ENCODE measurements at places on chromosomes 11 and 22.

- DNase-seq = no peak
Measured at GRCh38 chr11:66722745-66723651, 6.0 kb downstream of the SPTBN2 start.

- DNase-seq = no peak
Measured at GRCh38 chr11:44817207-44817949, 90.6 kb downstream of the TSPAN18 start.

GRCh38 chr22:37454857-37455686 is 27.8 kb upstream of the ELFN2 start:
- DNase-seq = no peak

- no peak for DNase-seq
Measured at GRCh38 chr11:116431842-116432241, 340.9 kb downstream of the BUD13 start.

DNA sequence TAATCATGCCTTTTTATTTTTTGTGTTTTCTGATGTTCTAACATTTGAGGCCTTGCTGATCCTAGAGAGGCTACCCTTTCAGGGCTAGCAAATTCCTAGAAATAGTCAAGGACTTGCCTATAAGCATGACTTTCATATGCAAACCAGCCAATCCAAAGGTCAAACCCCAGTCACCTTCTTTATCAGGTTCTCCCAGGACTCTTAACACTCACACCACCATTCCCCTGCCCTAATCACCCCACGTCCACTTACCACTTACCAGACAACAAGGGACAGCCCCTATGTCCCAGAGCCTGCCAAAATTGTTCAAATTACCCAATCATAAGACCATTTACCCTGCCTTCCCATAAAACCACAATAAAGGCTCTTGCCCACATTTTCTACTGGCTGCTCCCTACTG is 1339.8 kb downstream of the LRRC4C start:
- DNase-seq = no peak

- no peak for DNase-seq
Measured at GRCh38 chr11:132072044-132072857, 701.8 kb downstream of the NTM start.

- no peak for DNase-seq
Measured at GRCh38 chr11:17550450-17551346, 3.6 kb downstream of the OTOG start.

DNA sequence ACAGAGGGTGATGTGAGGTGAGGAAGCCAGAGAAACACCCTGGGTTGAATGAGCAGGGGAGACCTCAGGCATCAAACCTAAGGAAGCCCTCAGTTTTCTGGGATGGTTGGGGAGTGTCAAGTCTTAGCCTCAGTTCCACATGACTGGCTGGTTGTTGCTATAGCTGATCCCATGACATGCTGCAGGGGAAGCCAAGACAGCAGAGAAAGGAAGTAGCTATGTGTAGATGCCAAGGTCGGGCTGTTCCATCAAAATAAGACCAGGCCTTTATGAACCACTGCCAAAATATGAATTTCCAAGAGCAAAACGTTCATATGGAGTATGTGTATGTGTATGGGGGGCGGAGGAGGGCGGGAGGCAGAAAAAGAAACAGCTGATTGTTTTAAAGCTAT is 11.6 kb downstream of the CD59 start:
- no peak for DNase-seq

DNA sequence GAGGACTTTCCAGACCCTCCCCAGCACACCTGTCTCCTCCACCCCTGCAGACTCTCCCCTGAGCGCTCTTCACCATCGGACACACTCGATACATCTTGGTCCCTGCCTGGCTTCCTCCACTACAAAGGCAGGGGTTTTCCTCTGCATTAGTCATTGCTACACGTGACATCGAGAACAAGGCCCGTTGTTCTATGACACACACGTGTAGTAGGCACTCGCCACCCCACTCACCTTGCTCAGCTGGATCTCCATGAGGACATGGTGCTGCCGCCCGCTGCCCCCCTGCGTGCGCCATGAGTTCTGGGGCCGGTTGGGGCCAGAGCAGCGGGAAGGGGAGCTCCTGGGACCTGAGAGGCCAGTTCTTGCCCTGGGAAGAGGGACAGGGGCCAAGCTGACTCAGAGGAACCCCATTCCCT is 16.7 kb downstream of the ATG2A start:
- no peak for DNase-seq

DNA sequence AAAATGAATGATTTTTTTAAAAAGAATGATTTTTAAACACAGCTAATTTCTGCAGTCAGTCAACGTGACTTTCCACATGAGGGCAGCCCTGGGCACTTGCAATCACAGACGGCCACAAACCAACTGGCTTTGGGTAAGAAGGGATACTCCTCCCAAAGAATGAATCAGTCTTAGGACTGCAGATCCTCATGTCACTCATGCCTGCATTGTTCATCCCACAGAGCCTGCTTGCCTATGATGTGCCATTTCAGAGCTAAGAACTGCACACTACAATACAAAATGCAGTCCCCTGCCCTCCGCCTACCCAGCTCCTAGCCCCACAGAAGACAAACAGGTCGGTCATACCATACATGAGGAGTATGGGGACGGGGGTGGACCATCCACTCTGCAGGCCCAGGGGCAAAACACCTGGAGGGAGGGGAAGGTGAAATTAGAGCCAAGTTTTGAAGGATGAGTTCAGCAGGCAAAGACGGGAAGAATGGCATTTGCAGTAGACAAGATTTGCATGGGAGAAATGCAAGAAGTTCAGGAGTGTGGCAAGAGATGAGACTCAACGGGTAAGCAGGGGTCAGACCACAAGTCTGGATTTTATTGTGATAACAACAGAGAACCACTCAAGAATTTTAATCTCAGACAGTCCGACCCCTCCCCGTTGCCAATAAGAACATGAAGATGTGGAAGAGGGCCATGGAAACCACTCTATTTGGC is 24.7 kb downstream of the PACSIN2 start:
- DNase-seq = no peak

DNA sequence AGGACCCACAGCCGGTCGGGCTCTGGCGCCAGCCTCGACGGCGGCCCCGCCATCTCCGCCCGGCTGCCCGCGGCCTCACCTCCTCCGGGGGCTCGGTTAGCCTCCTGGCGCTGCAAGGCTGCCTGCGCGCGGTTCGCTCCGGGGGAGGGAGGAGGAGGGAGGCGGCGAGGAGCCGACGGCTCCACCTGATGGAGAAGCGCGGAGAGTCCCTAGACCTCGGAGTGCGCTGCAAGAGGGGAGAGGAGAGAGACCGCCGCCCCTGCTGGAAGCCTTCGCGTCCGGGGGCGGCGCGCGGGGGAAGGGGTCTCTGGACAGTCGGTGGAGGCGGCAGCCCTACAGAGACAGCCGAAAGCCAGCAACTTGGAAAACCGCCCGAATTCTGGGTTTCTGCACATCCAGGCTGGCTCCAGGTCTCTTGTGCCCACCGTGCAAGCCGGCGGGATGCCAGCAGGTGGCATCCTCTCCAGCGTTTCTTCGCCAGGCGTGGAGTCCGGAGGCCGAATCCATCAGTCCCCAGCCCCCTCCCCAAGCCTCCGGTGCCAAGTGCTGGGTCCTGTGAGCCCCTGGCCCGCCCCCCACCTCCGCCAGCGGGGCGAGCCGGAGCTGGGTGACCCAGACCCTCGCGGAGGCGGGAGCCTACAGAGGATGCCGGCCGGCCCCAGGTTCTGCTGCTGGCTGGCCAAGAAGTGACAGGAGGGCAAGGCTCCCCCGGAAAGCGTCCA is 2.9 kb upstream of the KIRREL3 start:
- no peak for DNase-seq

DNA sequence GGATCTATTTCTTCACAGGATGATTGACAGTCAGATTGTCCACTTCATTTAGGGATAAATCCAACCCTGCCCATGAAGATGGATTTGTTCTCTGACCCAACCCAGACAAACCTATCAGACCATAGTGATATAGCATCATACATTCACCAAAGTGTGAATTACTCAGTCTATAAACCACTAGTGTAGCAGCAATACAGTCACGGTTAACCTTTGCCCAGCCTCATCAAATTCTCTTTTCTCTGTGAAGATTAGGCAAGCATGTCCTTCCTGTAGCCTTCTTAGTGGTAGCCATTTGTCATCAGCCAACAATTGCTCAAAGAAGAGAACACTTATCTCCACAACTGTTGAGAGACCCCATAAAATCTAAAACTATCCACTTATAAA is 14.4 kb upstream of the BIRC2 start:
- DNase-seq = no peak

DNA sequence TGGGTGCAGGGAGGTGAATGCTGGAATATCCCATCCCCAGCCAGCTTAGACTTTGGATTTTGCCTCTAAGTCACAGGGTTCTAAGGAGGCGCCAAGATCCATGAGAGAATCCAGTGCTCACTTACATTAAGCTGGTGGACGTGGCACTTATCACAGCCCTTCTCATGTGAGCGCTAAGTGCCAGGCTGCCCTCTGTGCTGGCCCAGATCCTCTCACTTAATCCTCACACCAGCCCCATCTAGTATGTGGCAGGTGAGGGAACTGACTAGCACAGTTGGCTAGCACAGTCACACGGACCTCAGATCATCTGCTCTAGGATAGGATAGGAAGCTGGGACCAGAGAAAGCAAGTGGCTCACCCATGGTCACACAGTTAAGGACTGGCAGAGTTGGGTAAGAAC is 3.6 kb downstream of the HMOX1 start:
- DNase-seq = no peak

- no peak for DNase-seq
Measured at GRCh38 chr22:50008151-50009040, 4.2 kb downstream of the IL17REL start.

GRCh38 chr11:76672431-76673175 is 2.1 kb upstream of the LRRC32 start:
- no peak for DNase-seq

DNA sequence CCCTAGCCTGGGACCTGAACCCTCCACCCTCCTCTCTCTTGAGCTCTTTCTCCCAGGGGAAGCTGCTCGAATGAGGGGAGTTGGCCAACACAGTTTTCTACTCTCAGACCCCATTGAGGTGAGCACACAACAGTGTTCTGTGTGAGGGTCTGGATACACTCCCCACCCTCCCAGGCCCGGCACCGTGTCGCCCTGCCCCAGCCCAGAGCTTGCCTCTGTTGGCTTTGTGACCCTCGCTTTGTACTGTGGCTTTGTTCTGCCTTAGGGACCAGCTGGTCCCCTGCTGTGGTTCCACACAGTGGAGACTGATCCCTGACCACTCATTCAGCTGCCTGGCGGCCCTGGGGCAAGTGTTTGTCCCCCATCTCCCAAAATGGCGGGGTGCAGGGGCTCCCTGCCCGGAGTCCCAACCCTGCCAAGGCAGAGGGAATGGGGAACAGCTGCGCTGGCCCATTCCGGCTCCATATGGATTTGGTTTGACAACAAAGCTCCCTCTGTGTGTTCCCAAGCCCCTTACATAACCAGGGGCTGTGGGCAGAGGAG is 8.3 kb downstream of the ST3GAL4 start:
- no peak for DNase-seq

DNA sequence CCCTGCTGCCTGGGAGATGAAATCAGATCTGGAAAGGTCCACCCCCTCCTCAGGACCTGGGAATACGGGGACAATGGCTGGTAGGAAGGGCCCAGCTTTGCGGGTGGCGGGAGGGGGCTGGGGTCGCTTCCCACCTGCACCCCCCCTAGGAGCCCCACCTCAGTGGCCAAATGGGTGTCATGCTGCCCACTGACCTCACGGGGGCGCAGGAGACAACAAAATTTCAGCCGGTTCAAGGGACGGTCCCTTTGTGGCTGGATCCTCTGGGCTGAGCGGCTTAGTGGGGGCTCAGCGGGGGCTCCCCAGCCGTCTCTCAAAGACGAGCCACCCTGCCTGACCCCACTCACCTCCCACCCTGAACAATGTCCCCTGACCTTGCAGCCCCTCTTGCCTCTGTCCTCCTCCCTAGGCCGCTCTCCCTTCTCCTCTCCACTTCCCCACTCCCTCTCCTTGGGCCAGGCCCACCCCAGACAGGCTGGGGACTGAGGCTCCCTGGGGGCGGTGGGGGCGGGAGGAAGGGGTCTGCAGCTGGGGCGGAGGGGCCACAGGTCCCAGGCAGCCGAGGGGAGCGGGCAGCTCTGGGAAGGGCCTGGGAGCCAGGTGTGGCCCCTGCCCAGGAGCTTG is 39.3 kb upstream of the H19 start:
- no peak for DNase-seq

- DNase-seq = no peak
Measured at GRCh38 chr22:46551321-46551720, 13.9 kb upstream of the CELSR1 start.

GRCh38 chr11:109911488-109911887 is 181.7 kb upstream of the ZC3H12C start:
- no peak for DNase-seq

GRCh38 chr22:37345863-37346504 is 63.7 kb downstream of the CYTH4 start:
- no peak for DNase-seq

DNA sequence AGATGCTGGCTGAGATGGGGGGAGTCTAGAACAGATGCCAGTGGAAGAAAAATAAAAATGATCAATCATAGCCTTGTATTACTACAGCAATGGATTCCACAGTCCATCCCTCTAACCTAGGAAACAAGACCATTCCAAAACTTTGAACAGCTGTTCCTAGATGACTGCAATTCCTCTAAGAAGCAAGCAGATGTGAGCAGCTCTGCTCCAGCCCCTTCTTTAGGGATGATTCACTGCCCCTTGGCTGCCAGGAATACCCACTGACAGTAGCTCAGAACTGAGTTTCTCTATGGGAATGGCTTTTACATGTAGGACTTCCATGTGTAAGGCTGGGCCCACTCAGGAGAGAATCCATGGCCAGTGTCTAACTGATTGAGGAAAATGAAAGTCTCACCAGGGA is 943.9 kb downstream of the OPCML start:
- no peak for DNase-seq

- DNase-seq = no peak
Measured at GRCh38 chr11:9219572-9219971, 45.6 kb downstream of the DENND5A start.

DNA sequence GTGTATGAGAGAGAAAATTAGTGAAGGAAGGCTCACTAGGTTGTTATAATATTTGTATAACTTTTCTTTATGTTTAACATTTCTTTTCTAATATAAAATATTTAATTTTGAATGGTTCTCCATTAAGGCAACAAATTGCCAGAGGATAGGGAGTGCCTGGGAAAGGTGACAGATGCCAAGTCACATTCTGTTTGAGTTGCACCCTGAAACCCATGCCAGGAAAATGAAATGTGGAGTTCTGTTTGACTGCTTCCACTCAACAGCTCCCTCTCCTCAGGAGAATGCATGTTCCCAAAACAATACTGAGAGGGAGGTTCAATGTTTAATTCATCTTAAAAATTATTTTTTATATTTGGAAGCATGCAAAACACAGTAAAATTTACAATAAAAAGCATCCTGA is 5.9 kb upstream of the USP18 start:
- no peak for DNase-seq

- no peak for DNase-seq
Measured at GRCh38 chr11:60973699-60974098, 2.2 kb downstream of the CD6 start.

- DNase-seq = no peak
Measured at GRCh38 chr11:95339086-95339901, 108.3 kb upstream of the SESN3 start.

GRCh38 chr11:59954219-59954847 is 9.5 kb upstream of the OOSP4A start:
- no peak for DNase-seq
